Astrocyte of the cerebellum (primary cell): ENCODE measurements at places on chromosomes 3 and 15.

DNA sequence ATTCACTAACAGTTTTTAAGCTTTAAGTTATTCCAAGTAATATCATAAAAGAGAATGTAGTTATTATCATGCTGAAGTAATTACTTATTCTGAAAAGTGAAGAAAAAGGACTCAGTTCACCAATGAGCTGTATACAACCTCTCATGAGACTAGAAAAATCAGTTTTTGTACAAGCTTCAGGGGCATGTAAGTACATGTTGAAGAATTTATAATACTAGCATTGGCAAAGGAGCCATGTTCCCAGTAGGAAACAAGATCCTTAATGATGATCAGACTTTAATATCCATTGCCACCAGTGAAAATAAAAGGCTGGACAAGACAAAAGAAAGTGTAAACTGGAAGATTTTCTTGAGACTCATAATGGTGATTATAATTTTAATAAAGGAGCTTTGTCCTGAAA is 532.8 kb downstream of the PLOD2 start:
- DNase-seq, result no peak

DNA sequence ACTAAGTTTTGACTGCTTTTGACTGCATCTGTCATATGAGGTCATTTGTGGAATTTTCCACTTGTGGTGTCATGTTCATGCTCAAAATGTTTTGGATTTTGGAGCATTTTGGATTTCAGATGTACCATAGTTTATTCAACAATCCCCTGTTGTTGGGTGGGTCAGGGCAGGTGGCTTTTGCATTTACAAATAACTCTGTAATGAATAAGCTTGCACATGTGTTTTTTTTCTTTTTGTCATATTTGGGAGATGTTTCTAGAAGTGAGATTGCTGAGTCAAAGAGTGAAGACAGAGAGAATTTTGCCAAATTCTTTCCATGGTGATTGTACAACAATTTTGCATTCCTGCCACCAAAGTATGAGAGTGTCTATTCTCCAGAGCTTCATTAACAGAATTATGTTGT is 62.4 kb upstream of the ADPGK start:
- DNase-seq, result no peak

DNA sequence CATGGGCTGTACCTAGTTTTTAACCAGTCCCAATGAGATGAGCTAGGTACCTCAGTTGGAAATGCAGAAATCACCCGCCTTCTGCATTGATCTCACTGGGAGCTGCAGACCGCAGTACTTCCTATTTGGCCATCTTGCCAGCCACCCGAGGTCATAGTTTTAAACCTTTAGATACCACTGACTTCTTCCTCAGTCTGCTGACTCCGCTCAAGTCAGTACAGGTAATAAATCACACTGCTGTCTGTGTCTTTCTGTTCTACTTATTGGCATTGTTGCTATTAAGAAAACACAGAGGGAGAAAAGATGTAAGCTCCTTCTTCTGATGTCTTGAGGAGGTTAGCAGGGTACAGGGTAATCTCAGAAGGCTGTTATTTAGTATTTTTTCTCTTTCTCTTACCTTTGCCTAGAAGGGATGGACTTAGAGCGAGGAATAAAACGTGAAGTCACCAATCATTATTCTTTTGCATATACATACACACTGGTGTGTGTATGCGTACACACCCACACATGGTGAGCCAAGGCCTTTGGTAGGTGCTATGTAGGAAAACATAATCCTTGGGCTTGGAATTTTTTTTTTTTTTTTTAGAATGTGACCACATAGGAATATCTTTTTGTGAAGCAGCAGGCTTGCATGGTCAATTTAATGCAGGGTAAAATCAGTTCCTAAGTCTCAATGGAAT is 197.2 kb downstream of the EDEM1 start:
- no peak for DNase-seq

- no peak for DNase-seq
Observed at GRCh38 chr15:101451266-101451799, 38.2 kb downstream of the PCSK6 start.

- no peak for DNase-seq
Observed at GRCh38 chr15:82919231-82919886, 33.2 kb downstream of the HOMER2 start.

DNA sequence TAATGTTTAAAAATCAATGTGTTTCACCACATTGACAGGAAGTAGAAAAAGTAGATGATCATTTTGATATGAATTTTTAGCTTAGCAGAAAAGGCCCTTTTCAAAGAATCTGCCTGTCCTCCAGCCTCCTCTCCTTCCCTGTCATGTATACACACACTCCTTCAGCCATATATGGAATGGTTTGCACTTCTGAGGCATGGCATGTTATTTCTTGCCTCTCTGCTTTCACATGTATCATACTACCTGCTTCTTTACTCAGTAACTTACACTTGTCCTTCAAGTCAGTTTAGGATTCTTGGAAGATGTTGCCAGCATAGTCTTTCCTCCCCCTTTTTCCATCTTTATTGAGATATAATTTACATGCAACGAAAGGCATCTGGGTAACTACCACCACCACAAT is 79.0 kb downstream of the REC114 start:
- no peak for DNase-seq

DNA sequence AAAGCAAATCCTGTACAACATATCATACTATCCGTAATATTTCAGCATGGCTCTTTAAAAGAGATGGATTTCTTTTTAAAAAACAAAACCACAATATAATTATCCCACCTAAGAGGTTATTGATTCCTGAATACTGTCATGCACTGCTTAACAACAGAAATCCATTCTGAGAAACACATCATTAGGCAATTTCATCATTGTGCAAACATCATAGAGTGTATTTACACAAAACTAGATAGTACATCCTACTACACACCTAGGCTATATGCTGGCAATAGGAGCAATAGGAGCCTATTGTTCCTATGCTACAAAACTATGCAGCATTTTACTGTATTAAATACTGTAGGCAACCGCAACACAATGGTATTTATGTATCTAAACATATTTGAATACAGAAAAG is 242.0 kb downstream of the NEK10 start:
- DNase-seq, result no peak

- no peak for DNase-seq
Observed at GRCh38 chr3:66494959-66495667, 5.7 kb downstream of the LRIG1 start.

DNA sequence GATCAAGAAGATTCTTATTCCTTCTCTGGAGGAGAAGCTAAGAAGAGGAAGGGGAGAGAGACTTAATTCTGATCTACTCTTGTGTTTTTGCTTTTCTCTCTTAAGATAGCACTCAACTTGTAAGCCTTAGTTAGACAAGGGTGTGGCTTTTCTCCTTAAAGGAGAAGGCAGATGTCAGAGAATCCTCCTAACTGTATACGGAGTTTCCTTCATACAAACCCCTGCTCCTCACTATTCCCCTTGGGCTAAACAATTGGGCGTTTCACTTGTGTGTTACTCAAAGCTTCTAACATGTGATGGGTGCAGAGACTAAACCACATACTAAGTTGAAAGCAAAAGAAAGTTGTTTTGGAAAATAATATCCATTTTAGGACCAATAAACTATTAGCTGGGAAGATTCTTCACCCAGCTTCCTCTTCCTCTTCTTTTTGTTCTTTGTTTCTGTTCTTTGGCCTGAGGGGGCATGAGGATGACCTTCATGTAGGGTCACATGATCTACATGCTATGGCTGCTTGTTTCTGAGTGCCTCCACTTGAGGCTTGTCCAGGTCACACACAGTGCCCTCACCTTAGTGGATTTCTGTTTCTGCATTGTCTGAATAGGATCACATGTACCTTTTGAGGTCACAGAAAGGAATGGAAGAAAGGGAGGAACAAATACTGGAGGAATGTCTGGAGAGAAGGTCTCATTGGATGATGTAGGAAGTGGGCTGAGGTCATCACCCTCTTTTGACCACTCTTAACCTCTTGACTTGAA is 14.6 kb downstream of the SPINK8 start:
- no peak for DNase-seq

DNA sequence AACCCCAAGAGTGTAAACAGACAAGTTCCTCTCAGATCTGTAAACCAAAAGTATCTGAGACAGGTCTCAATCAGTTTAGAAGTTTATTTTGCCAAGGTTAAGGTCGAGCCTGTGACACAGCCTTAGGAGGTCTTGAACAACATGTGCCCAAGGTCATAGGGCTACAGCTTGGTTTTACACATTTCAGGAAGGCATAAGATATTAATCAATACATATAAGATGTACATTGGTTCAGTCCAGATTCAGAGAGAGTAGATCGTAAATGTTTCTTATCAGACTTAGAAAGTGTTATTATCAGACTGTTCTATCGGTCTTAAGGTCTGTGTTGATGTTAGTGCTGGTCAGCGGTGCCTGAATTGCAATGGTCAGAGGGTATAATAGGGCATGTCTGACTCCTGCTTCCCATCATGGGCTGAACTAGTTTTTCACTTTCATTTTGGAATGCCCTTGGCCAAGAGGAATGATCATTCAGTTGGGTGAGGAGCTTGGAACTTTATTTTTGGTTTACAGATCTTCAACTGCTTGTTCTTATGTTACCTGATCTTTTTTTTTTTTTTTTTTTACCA is 27.0 kb upstream of the MFGE8 start:
- no peak for DNase-seq

GRCh38 chr3:183244981-183245476 is 8.0 kb upstream of the B3GNT5 start:
- DNase-seq, result no peak

DNA sequence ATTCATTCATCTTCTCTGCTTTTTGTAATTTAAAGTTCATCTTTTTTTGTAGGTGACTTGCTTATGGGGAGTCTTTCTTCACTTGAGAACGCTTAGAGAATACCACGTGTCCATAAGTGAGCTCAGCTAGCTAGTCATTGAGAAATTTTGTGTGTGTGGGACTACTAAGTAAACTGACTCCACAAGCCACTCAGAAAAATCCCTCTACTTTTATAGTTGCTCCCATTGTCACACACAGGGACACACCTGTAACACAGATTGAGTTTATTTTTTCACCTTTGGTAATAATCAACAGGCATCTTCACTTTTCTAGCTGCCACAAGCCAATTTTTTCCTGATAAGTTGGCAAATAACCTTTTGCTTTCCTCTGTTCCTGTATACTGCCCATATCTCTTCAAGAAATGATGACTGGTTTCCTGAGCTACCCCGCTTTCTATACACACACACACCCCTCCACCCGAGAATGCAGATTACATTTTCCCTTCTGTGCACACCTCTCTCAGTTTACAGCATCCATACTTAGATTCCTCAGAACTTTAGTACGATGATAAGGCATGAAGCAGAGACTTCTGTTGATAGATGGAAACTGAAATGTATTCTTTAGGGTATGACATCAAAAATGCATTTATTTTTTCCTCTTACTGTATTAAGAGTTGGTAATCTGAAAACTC is 4.6 kb downstream of the TSC22D2 start:
- peak; percentile 52 for DNase-seq

GRCh38 chr3:67655364-67656121 is 1.1 kb upstream of the SUCLG2 start:
- DNase-seq, result no peak

- DNase-seq, result peak; percentile 53
Observed at GRCh38 chr3:187360596-187360995, 7.6 kb upstream of the RTP4 start.

GRCh38 chr3:103167850-103168249 is 733.0 kb downstream of the ZPLD1 start:
- DNase-seq, result no peak

GRCh38 chr3:125087768-125088391 is 32.1 kb upstream of the HEG1 start:
- no peak for DNase-seq

DNA sequence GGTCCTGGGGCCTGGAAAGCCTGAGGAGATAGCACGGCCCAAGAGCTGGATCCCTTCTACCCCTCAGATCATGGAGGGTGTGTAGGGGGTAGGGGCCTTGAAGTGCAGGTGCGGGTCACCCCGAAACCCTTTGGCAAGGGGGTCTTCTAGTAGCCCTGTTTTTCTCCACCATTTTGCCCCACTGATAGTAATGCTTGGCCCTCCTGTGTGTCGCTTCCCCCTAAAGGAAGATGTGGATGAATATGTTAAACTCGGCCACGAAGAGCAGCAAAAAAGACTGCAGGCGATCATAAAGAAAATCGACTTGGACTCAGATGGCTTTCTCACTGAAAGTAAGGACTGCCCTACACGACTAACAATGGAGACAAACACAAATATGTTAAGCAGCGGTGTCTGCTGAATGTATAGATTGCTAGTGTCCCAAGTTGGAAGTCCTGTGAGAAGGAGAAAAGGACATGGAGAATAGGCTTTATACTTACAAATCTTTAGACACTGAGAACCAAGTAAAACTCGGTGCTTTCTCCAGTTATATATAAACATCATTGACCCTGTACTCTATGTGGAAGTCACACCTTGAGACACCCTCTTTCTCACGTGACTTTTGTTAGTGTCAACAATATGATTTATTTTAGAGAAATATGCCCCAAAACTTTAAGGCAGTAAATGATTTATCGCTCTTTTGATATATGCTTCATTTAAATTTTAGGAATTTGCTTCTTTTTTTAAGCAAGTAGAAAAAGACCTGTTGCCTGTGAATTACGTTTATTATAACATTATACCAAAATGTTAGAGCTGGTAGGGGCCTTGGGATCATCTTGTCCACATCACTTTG is 802 bp downstream of the RCN2 start:
- no peak for DNase-seq

DNA sequence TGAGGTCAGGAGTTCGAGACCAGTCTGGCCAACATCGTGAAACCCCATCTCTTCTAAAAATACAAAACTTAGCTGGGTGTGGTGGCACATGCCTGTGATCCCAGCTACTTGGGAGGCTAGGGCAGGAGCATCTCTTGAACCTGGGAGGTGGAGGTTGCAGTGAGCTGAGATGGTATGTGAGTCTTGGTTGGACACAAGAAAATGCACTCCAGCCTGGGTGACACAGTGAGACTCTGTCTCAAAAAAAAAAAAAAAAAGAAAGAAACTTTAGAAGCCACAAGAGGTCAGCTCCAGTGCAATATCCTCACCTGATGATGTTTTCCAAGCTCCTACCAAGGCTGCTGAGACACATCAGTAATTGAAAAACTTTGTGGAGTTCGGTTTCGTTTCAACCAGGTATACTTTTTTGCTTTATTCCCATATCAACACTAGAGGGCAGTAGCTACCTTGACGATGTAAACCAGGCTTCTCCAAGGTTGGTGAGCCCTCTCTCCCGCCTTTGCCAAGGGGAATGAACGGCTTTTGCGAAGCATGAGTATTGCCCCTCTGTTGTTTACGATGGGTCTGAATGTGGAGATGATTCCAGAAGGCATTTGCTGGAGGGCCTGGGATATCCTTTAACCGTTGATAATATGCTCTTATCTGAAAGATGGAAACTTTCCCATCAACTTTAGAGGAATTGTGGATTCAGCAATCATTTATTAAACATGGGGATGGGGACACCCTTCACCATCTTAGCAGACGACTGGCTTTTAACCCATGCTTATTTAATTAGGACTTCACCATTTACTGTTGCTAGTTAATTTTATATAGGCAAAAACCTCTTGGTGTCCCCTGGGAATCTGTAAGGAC is 202.8 kb downstream of the SV2B start:
- peak; percentile 63 for DNase-seq

GRCh38 chr3:165279471-165279870 is 83.3 kb upstream of the SLITRK3 start:
- peak; percentile 4 for DNase-seq

GRCh38 chr15:60527456-60527855 is 48.5 kb upstream of the ICE2 start:
- DNase-seq, result no peak

GRCh38 chr3:23071758-23072157 is 131.4 kb upstream of the UBE2E2 start:
- DNase-seq, result no peak
